ENCODE measurements at places on chromosomes 16 and 17.

- no peak for DNase-seq
Observed at GRCh38 chr17:77251622-77252183, 110.9 kb downstream of the SEC14L1 start.

DNA sequence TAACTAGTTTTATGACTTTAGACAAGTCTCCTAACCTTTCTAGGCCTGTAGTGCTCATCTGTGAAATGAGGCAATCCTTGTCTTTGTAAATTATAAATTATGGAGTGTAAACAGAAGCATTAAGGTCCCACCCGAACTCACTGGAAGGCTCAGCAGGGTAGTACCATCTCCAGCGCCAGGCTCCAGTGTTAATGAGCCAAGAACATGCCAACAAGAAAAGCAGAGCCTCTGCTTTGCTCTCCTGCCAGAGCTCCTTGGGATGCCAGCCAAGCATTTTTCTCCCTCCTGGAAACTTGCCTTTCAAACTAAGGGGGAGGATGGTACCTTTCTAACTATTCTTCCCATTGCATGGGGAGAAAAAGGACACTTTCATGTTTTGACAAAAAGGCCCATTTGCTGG, 14.9 kb downstream of the LIMD2 start:
- no peak for DNase-seq

- no peak for DNase-seq
Observed at GRCh38 chr17:4750606-4751005, 10.9 kb upstream of the CXCL16 start.

- DNase-seq, result no peak
Observed at GRCh38 chr16:2755158-2755557, 2.7 kb downstream of the SRRM2 start.

DNA sequence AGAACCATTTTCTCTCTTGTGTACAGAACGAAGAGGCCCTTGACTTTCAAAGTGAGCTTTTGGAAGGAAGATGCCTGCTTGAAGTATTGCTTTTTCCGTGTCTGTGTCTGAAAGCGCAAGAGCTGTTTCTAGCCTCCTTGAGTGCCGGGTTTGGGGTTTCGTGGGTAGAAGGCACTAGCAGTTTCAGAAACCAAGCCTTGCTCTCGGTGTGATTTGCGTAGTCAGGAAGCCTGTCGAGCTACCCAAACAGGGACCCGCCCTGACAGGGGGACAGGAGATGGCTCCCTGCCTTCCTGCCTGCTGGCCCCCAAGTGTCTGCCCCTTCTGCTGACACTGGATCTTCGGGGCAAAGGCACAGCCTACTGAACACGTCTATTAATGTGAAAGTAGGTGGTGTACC, 322.0 kb downstream of the MAF start:
- DNase-seq, result no peak

GRCh38 chr17:41327411-41328120, 12.1 kb upstream of the KRTAP17-1 start:
- no peak for DNase-seq

Measured in omental fat pad (tissue), 4 donors.